ENCODE measurements at places on chromosomes 2 and 18.

DNA sequence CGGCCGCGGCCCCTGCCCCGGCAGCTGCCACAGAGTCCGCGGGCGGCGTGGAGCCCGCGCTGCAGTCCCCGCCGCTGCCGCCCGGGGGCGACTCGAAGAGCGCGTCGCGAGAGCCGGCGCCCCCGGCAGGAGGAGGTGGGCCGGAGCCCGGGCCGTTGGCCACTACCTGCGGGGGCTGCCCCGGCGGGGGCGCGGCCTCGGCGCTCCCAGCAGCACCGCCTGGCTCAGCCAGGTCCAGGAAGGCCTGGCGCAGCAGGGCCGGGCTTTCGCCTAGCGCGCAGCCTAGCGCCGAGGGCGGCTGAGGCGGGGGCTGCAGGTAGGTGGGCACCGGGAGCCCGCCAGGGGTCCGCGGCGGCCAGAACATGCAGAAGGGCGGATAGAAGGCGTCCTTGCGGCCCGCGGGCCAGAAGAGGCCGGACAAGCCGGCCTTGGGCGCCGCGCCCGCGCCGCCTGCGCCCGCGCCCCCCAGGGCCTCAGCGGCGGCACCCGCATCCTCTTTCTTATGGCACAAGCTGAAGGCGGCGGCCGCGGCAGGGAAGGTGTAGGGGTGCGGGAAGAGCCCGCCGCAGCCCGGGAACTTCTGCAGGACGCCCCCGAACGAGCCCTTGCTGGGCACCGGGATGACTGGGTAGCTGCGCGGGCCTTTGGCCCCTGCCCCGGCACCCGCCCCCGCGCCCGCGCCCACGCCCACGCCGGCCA, 3.9 kb downstream of the SKOR2 start:
- DNase-seq, result no peak

GRCh38 chr2:40118622-40119021, 333.3 kb downstream of the SLC8A1 start:
- no peak for DNase-seq

- DNase-seq, result no peak
Measured at GRCh38 chr2:64631771-64632170, 21.9 kb downstream of the SERTAD2 start.

- no peak for DNase-seq
Measured at GRCh38 chr18:74465775-74466174, 8.7 kb upstream of the DIPK1C start.

GRCh38 chr18:39519741-39520140, 1954.1 kb upstream of the CELF4 start:
- no peak for DNase-seq

DNA sequence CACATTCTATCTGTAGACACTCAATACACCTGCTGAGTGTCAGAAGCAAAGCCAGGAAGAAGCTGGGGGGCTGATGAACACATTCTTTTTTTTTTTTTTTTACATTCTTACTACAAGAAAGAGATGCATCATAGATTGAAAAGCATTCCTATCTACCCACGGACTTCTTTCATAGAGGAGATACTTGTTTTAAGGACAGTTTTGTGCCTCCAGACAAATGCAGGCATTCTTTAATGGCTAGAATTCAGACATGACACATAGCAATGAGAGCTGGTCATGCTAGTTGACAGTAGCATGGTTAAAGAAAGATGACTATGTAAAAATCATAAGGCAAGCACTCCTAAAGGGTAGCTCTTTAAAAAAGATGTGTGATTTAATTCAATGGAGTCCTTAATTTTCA, 110.2 kb downstream of the EPHA4 start:
- no peak for DNase-seq

GRCh38 chr18:60246606-60247005, 126.0 kb downstream of the MC4R start:
- no peak for DNase-seq

- DNase-seq, result no peak
Measured at GRCh38 chr2:47379384-47379783, 23.6 kb upstream of the MSH2 start.

GRCh38 chr2:203670939-203671338, 35.5 kb upstream of the CD28 start:
- no peak for DNase-seq

DNA sequence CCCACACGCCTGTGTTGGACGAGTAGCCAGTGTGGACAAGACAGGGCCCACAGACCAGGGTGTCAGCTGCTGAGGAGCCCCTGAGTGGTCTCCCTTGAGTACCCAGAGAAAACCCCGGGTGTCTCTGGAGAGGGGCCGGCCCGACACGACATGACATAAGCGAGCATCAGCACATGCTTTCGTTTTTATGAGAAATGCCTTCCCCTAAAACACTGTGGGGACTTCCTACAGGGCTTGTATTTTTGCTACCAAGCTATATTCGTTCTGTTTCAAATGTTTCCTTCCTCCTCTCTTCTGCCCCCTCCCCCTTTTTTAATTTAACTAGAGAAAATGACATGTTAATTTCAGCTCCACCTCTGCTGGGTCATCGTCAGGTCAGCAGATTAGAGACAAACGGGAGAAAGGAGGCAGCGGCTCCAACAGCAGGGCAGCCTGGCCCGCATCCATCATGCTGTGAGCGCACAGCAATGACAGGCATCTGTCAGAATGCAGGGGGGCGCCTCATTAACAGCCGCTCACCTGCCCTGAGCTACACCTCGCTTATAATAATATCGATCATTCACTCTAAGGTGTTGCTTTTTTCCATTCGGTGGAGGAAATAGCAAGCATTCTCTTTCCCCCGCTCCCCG, 286.2 kb downstream of the ZNF516 start:
- DNase-seq, result no peak

GRCh38 chr18:56443166-56443907, 195.1 kb downstream of the TXNL1 start:
- DNase-seq, result no peak

- DNase-seq, result no peak
Measured at GRCh38 chr2:68737711-68738110, 3.1 kb downstream of the ARHGAP25 start.

DNA sequence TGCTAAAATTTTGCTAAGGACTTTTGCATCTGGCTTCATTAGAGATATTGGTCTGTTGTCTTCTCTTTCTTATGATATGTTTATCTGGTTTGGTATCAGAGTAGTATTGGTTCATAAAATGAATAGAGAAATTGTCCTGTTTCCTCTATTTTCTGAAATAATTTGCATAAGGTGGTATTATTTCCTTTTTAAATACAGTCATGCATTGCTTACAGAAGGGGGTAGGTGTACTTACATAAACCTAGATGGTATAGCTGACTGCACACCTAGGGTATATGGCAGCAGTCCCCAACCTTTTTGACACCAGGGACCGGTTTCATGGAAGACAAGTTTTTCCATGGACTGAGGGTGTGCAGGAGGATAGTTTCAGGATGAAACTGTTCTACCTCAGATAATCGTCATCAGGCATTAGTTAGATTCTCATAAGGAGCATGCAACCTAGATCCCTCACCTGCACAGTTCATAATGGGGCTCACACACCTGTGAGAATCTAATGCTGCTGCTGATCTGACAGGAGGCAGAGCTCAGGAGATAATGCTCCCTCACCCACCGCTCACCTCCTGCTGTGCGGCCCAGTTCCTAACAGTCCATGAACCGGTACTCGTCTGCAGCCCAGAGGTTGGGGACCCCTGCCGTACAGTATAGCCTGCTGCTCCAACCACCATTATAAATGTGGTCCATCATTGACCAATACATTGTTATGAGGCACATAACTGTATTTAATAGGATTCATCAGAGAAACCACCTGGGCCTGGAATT, 189.2 kb downstream of the FAM210A start:
- DNase-seq, result no peak

DNA sequence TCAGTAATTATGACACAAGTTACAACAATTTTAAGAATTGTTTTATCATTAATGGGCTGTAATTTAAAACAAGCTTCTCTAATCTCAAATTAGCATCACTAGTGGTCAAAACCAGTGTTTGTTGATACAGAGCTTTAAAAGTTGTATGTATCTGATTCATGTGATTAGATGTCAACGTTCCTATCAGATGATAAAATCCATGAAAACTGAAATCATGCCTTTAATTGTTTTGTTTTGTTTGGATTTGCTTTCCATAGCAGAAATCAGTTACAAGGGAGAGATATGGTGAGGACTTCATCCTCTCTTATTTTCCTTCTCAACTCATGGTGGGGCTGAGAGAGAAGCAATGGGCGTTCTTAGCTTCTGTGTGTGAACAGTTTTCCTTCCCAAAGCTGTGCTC, 469.6 kb downstream of the PID1 start:
- no peak for DNase-seq

GRCh38 chr18:59311631-59312030, 6.8 kb downstream of the CPLX4 start:
- no peak for DNase-seq

- no peak for DNase-seq
Measured at GRCh38 chr2:242035858-242036652, 166.5 kb downstream of the RTP5 start.

DNA sequence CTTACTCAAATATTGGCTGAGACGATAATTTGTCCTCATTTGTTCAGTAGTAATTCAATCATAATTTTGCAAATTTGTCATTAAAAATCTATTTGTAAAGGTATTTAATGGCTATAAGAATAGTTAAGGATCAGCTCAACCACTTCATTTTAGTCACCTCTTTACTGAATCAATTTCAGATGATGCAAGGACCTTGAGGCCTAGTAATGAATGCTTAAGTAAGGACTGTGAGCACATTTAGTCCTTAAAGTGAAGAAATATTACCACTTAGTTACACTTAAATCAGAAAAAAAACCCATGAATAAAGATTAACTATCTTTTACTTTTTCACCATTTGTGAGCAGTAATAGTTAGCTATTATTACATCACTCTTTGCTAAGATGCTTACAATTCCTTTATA, 778.9 kb downstream of the CCDC85A start:
- no peak for DNase-seq

DNA sequence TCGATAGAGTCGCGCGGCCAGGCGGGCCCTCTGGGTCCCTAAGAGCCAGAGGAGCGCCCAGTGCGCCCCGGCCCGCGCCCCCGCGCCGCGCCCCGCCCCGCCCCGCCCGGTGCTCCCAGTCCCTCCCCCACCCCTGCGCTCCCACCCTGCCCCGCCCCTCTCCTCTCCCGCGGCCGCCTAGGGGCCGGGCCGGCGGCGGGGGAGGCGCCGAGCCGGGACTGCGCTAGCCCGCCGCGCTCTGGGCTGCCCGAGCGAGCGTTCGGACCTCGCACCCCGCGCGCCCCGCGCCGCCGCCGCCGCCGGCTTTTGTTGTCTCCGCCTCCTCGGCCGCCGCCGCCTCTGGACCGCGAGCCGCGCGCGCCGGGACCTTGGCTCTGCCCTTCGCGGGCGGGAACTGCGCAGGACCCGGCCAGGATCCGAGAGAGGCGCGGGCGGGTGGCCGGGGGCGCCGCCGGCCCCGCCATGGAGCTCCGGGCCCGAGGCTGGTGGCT, at the start of gene GPC1:
Gene GPC1 (plus strand): TSS at position 207 of the 491 bp plus-strand sequence. CDS start 256 bp downstream, at position 463.
- DNase-seq, result no peak

DNA sequence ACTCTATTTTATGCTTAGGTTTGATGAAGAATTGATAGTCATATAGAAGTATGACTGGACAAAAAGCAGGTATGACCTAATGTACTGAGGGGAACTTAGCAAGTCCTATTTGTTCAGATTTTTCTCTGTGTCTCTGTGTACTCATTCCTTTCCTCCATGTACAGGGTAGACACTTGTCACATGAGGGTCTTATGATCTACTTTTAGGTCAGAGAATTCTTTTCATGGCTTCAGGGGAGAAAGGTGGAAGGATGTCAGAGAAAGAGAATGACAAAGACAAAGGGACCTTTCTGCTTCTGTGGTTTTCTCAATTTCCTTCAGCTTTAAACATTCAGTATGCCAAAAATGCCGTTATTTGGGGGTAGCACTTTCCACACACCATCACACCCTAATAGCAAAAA, 181.6 kb downstream of the WDPCP start:
- DNase-seq, result no peak

DNA sequence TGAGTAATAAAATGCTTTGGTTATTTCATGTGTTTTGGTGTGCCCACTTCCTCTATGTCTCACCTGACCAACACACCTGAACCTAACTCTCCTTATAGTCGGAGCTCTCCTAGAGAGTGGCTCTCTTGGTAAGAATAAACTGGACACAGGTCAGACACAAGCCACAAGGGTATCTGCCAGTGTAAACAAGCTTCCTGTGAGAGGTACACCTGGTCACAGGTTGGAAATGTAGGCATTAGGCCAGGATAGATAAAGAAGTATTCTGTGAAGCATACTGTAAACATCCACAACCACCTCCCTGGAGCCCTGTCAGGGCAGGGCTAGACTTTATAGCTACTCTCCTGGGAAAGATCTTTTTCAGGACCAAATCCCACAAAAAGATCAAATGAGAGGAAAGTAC, 69.4 kb downstream of the ZDBF2 start:
- DNase-seq, result no peak

DNA sequence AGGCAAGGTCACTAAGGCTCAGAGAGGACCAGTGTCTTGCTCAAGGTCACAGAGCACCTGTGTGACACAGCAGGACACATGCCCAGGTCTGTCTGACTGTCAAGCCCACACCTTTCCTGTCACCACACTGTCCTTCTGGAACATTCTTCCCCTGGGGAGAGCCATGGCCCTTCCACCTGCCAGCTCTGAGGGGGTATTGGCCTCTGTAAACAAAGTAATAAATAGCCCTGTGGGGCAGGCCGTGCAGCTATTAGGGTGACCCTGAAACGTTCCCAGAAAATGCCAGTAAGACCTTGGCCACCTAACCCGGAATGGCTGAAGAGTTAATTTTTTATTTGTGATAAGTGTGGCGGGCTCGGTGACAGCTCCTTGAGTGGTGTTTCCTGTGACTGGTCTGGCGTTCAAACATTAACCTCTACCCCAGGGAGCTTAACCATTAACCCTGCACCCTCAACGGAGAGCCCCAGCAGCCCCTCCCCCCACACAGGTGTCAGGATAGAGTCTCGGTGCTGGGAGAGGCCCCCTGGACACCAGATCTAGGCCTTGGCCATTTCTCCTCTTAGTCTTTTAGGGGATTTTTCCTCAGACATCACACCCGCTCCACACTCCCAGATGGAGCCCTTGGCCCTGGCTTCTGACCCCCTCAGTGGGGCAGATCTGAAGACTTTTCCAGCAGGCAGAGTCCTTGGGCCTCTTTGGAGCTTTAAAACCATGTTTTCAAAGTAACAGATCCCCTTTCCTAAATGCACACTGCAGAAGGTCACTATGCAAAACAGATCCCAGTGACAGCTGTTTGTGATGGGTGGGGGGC, 36.6 kb downstream of the SCTR start:
- DNase-seq, result no peak

DNA sequence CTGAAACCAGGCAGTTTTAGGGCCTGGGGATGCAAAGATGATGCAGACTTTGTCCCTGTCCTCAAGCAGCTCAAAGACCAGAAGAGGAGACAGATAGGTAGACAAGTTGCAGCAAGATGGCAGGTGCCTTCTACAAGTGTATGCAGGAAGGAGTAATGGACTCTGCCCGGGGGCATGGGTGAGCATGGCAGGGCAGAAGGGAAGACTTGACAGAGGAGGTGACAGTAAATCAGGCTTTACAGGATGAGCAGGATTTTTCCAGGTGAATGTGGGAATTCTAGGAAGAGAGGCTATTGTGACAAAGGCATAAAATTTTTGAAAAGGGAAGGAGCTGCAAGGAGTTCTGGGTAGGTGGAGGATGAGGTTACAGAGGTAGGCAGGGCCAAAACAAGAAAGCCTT, 4.7 kb downstream of the EFEMP1 start:
- no peak for DNase-seq

Data from activated naive CD4-positive, alpha-beta T cell (primary cell).